ENCODE measurements at places on chromosomes 7 and 10.

DNA sequence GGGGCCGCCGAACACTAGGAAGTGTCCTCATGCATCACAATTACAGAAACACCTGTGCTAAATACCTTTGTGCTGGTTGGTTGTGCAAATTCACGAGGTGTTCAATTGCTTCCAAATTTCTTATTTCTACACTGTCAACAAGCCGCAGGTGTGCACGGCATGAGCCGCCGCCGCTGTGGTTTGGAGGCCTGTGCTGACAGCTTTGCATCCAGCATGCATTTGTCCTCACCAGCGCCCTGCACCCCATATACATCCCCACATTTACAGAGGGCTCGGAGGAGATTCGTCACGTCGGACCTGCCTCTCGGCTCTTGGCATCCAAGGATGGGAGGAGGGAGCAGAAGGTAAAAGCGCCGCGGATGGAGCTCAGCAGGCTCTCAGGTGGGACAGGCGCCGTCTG, 305.3 kb upstream of the MKI67 start:
- no peak for DNase-seq

- DNase-seq: no peak
These were observed 47.2 kb downstream of the GOLGA7B start for GRCh38 chr10:97896756-97897358.

- DNase-seq: no peak
These were observed 3.0 kb upstream of the GSAP start for GRCh38 chr7:77419102-77419501.

GRCh38 chr10:10911035-10911434, 106.6 kb upstream of the CELF2 start:
- no peak for DNase-seq

DNA sequence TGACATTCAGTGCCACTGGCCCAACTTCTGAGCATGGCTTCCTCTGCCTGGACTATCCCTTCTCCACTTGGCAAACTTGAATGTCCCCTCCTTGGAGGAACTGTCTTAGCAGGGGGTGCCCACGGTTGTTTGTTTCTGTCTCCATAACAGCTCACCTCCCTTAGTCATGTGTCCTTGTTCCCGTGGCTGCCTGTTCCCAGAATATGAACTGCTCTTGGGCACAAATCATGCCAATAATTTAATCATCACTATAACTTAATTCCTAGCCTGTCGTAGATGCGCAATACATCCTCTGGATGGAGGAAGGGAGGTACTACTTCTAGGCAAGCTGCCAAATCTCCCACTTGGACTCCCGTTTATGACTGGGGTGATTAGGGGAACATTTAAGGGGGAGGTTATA, 173.1 kb downstream of the MYOF start:
- DNase-seq: no peak

GRCh38 chr10:8586504-8586903, 532.0 kb downstream of the GATA3 start:
- DNase-seq: no peak

DNA sequence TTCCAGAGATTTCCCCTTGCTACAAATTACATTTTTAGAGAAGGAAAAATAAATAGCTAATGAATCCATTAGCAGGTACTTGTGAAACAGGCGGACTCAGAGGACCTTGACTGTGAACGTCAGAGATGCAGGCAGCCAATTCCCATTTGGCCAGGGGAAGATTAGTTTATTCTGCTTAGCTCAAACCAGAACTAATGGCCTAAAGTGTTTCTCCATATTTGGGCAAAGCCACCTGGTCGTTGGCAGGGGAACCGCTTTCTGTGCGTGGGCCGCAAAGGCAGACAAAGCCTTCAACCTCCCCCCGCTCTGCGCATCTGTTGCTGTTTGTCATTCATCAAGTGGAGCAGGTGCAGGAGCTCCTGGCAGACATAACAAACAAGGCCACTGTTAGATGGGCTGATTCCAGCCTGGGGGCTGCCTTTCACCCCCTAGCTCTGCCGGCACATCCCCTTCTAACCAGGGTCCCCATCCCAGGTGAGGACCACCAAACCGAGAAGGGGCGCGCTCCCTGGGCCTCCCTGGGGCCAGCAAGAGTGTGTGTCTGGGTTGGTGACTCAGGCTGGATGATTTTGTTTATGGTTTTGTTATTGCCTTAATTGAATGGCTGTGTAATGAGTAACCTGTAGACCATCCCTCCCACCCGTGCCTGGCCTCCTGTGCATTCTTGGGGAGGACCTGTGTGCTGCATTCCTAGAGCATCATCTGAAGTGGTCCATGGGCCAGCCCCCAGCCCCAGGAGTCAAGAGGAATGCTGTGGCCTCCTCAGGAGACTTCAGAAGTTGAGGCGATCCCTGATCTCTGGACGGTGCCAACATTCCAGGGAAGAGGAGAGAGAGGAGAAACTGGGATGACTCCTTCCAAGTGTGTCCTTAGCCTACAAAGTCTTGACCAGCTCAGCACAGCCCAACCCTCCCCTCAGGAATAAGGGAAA, 14.5 kb upstream of the CPA1 start:
- no peak for DNase-seq

GRCh38 chr7:107788662-107789061, 14.4 kb downstream of the SLC26A3 start:
- no peak for DNase-seq

GRCh38 chr7:21175714-21176113, 252.2 kb upstream of the SP4 start:
- DNase-seq: no peak

GRCh38 chr10:83677795-83678194, 461.5 kb upstream of the GHITM start:
- DNase-seq: no peak

DNA sequence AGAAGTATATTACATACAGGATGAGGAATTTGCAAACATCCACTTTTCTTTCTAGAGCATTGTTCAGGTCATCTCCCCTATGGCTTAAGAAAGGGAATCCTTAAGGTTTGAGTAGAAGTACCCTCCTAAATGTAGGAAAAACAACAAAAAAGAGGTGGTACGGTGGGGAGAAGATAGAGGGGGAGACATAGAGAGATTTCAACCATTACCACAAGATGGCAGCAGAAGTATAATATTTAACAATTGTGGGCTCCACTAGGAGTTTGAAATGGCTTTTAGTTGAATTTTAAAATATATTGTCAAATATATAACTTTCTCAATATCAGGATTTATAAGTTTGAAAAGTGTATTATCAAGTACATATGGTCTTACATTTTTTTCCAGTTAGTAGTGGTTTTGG, 72.7 kb upstream of the PRKG1 start:
- DNase-seq: no peak

DNA sequence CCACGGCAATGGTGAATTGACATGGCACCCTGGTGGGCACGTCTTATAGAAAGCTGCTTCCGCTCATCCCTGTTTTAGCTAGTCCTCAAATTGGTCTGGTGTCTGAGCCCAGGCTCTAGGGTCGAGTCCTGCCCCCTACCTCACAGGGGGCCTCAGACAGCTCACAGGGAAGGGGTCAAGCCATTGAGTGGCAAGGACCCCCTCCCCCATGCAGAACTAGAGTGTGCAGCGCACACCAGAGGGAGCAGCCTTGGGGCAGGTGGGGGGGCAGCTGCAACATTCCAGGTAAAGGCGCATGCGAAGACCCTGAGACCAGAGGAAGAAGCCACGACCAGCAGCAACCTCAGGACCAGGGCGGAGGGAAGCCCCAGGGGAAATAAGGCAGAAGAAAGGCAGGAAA, 240.4 kb upstream of the PPP2R2D start:
- DNase-seq: no peak

GRCh38 chr7:44664780-44665461, 58.5 kb downstream of the OGDH start:
- DNase-seq: no peak

GRCh38 chr10:117946525-117947070, 100.1 kb downstream of the RAB11FIP2 start:
- no peak for DNase-seq

DNA sequence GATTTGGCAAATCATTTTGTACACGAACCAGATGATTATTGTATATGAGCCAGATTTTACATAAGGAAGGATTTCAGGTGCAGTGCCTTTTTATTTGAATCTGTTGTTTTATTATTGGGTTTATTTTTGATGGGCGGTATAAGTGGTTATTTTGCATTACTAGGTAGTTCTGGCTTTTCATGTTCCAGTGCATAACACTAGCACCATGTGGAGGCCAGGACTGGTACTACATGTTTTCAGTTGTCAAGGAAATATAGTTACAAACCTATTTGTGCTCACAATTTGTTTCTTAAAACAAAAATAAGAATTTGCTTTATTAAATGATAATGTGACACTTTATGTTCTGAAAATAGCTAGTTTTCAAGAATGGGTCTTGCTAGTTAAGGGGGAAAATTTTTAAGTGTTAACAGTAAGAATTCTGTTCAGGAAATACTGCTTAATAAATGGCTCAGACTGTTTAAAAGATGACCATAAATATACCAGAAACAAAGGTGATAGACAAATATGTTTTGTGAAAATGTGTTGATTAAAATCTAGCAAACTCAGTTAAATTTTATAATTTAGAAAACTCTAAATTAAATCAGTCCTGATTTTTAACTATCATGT, 7.1 kb upstream of the SEMA3E start:
- no peak for DNase-seq

GRCh38 chr10:9605231-9605630, 1412.4 kb upstream of the CELF2 start:
- DNase-seq: no peak

DNA sequence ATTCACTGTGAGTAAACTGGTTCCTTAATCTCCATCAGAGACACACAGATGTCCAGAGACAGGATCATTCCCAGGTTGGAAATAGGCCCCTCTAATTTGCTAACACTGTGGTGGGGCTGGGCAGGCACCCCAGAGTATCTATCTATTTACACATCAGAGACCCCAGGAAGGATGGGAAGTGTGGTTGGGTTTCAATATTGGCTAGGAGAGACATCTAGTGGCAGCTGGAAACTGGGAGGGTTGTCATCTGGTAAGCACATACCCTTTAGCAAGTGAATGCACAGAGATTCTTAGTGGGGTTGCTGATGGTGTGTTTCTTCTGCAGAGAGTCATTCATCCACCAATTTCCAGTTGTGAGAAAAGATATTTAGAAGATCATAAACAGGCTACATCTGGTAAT, 36.0 kb upstream of the NRG3 start:
- DNase-seq: no peak

GRCh38 chr7:6290319-6290741, 17.9 kb upstream of the CYTH3 start:
- no peak for DNase-seq

- no peak for DNase-seq
These were observed 91.6 kb downstream of the SEMA3C start for GRCh38 chr7:80827239-80827633.

DNA sequence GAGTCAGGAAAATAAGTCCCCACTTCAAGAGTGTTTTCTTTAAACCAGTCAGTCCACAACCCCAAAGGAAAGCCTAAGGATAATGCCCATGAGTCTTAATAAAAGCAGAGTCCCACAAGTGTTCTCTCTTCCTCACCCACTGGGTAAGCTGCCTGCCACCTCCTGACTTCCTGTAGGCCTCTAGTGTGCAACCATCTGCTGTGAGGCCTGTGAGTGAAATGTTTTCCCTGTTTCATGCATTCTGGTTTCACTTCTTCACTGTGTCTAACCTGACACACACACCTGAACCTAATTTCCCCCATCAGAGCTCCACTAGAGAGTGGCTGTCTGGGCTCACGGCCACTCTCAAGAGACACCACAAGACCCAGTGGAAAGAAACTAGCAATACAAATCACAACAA, 38.9 kb upstream of the GDF10 start:
- DNase-seq: no peak

DNA sequence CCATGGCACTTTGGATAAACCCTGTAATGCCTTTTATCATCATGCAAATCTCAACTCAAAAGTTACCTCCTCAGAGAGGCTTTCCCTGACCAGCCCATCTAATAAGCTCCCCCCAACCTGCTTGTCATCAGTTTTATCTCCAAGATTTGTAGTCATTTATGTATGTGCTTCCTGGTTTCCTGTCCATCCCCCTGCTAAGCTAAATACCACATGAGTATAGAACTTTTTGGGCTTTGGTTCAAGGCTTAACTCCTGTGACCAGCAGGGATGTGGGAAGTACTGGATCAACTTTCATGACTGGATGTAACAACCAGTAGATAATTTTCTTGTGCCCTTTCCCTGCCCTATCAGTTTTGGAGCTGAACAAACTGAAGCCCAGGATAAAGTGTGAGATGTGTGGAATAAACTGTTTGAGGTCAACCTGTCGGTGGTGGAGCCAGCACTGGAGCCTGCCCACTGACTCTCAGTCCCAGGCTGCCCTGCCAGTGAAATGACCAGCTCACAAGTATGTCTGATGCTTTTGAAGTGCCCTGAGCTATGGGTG, 148.6 kb downstream of the CYP26A1 start:
- no peak for DNase-seq

GRCh38 chr10:26858707-26859034, 2.1 kb downstream of the ABI1 start:
- DNase-seq: no peak

DNA sequence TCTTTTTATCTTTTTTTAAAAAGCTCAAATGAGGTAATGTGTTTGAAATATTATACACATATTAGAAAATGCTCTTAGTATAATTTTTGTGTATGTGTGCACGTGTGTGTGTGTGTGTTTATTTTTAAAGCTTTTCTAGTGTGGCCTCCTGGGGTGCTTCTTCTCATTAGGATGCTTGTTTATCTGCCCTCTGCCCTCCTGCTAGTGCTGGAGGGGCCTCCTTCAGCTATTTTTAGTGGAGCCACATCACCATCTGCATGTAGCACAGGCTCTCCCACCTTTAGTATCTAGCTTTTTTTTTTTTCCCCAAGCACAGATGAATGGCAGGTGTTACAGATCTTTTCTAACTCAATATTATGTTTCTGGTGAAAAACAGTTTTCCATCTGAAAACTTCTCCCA, 155.7 kb upstream of the TMEM229A start:
- no peak for DNase-seq

DNA sequence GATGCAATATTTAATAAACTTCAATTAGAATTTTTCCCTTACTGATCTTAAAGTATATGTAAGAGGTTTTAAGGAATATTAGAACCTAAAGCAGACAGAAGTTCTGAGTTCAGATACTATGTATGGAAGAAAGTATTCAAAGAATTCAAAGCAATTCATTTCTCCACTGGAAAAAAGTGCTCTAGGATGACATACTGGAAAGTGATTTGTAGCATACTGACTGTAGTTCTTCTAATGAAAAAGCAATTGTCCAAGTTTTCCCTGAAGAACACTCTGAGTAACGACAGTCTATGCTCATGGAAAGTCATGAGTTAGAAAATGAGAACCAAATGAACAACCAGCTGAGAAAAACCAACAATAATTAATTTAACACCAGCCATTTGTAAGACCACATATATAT, 180.8 kb upstream of the SLC26A5 start:
- DNase-seq: no peak

DNA sequence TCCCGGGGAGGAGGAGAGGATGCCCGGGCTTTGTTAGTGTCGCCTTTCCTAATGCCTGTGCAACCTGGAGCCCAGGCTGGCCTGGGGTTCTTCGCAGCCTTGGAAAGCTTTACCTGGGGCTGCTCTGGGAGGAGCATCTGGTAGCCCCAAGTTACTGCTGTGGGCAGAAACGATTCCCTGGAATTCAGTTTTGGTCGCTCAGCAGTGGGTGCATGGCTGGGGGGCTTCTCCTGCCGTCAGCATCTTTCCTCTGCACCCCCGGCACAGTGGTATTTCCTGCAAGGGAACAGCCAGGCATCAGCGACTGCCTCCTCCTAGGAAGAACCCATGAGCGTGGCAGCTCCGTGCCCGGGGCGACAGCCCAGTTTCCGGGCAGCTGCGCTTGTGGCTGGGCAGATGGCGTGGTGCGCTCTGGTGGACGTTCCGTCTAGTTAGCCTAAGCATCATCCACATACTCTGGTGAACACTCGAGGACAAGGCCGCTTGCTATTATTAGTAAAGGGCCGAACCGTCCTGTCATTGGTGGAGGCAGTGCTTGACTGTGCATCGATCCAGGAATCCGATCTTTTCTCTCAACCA, 107.0 kb upstream of the BTBD16 start:
- DNase-seq: no peak
